ENCODE measurements at places on chromosomes 1 and 21. TPM values are rescaled to one million over a fixed set of nuclear protein-coding genes. Genes with fewer than 3 reads are reported as not detected.

- H3K4me1 ChIP-seq: no peaks in the 10 kb centered on the region
- no peaks in the 10 kb centered on the region for H3K27me3 ChIP-seq
- no peaks in the 10 kb centered on the region for H3K36me3 ChIP-seq
- no peak overlapping the region for H3K27ac ChIP-seq
Measured at GRCh38 chr1:10824821-10825540, 28.5 kb upstream of the CASZ1 start.

GUCA2A gene
- not detected for polyA plus RNA-seq

DNA sequence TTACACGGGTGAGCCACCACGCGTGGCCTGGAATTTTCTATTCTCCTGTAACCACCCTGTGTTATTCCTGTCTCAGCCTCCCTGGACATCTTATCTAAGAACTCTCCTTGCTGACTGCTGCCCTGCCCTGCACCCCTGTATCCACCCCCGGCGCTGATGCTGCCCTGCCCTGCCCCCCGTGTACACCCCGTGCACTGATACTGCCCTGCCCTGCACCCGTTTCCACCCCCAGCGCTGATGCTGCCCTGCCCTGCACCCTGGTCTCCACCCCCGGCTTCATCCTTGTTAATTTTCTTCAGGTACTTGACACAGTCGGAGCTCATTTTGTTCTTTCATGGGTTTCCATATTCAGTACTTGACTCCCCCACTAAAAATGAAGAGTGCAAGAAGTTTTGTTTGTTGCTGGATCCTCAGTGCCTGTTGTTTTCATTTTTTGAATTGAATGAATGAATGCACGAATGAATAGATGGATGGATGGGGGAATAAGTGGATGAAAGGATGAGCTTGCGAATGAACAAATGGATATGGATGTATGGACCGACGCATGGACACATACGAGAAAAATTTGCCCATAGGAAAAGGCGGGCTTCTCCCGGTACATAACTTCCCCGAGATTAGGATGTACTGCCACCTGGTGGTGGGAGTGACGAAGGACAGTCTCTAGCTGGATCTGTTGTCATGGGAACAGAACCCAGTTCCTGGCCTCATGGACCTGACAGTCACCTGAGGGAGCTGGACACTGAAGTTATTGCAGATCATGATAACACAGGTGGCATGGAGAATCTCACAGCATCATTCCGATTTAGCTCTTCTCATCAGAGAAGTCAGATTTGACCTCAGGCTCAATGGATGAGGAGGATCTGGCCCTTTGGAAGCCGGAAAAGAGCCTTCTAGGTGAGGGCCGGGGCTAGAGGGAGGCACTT, 14.9 kb downstream of the AADACL4 start:
- no peak overlapping the region for H3K27ac ChIP-seq
- no peaks in the 10 kb centered on the region for H3K27me3 ChIP-seq
- H3K4me1 ChIP-seq: no peaks in the 10 kb centered on the region

DNA sequence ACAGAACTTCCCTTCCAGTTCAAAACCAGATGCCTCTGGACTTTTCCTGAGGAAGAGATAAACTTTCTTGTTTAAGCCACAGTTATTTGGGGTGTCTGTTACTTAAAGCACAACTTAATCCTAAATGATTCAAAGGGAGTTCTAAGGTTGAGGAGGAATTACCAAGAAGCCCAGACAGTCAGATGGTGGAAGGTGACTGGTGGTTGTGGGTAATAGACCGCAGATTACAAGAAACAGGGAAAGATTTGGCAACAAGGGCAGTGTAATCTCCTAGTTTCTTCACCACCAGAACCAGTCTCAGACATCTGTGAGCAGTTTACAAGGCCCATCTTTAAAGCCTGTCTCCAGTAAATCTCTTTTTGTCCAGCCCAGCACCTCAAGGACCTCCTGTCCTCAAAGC, 130.1 kb upstream of the CTTNBP2NL start:
- no peak for DNase-seq
- H3K4me1 ChIP-seq: no peaks in the 10 kb centered on the region
- H3K27ac ChIP-seq: no peak overlapping the region
- H3K4me3 ChIP-seq: no peak overlapping the region
- H3K36me3 ChIP-seq: no peaks in the 10 kb centered on the region
- no peaks in the 10 kb centered on the region for H3K27me3 ChIP-seq

GRCh38 chr1:237959838-237960237, 69.1 kb upstream of the ZP4 start:
- H3K27me3 ChIP-seq: no peaks in the 10 kb centered on the region
- H3K36me3 ChIP-seq: no peaks in the 10 kb centered on the region
- no peaks in the 10 kb centered on the region for H3K4me1 ChIP-seq

GRCh38 chr1:190602325-190602724, 124.7 kb upstream of the BRINP3 start:
- H3K27me3 ChIP-seq: no peaks in the 10 kb centered on the region
- no peak for DNase-seq
- H3K36me3 ChIP-seq: no peaks in the 10 kb centered on the region
- no peaks in the 10 kb centered on the region for H3K4me1 ChIP-seq
- no peak overlapping the region for H3K27ac ChIP-seq
- H3K4me3 ChIP-seq: no peak overlapping the region

GRCh38 chr1:14728516-14728915, 130.0 kb downstream of the KAZN start:
- H3K27me3 ChIP-seq: no peaks in the 10 kb centered on the region
- H3K4me3 ChIP-seq: no peak overlapping the region
- no peak for DNase-seq
- no peak overlapping the region for H3K27ac ChIP-seq

Data from GM12878 (cell line).